ENCODE measurements at places on chromosomes 5 and 9. TPM values are rescaled to one million over a fixed set of nuclear protein-coding genes. Genes with fewer than 3 reads are reported as not detected.
A peak's percentile ranks its signal among the peaks of the same experiment; 100 is the strongest.

Gene PCDHB10
- 9.3 TPM for total RNA-seq

DNA sequence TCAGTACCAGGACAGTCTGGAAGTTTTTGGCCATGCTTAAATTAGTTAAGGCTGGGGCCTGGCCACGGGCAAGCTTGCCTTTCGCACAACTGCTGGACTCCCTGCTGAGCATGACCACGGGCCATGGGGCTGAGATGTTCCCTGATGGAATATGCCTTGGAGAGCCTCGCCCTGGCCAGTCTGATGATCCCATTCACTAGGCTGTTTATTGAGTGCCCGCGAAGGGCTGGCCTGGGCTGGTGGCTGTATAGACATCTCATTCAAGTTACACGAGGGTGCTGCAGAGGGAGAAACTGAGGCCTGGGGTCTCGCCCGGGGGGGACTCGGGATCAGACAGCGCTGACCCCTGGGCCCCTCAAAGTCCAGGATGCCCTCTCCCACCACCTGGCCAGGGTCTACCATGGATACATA is 7.8 kb upstream of the RXRA start:
- DNase-seq, result no peak

DNA sequence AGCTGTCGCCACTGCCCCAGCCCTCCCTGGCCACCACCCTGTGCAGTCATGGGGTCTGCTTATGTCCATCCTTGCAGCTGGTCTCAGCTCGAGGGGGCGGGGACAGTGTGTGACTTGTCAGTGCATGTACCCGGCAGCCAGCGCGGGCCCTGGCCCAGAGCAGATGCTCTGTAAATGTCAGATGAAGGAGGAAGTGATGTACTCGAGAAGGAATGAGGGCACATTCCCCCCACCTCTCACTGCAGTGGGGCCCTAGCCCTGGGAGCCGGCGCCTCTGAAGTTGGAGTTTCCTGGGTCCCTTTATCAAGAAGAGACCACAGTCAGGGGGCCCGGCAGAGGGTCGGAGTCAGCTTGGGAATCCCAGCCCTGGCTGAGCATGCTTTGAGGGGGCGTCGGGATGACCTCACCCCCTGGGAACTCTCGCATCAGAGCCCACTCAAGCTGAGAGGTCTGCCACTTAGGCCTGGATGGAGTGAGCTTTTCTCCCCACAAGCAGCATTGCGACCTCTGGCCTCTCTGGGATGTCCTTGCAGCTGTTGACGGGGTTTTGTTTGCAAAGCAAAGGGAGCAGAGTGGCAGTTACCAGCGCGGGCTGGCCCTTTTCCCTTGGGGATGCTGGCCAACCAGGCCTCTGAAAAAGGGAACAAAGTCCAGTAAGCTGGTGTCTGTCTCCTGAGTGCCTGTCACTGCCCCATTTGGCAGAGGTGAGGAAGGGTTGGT is 19.0 kb downstream of the NEURL1B start:
- no peak for DNase-seq

Gene PCDHA12
- 3.8 TPM for total RNA-seq

DNA sequence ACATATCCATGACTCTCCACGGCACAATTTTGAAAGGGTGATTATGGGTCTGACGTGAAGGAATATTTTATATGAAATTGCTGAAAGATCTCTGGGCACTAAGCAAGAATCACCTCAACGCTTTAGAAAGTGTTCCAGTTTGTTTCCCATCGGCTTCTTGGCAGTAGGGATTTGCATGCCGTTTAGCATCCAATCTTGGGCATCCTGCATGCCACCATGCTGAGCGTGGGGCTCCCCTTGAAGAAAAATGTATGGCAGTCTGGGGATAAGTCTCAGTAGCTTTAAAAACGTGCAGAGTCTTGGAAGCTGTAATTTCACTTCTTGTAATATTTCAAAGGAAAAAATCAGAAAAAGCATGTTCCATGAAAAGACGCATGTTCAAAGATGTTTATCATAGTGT is 151.7 kb downstream of the DMRT2 start:
- DNase-seq, result peak; percentile 74

GRCh38 chr5:149898811-149899210 is 45.8 kb downstream of the PDE6A start:
- no peak for DNase-seq

Gene C9
- 0.10 TPM for total RNA-seq

DNA sequence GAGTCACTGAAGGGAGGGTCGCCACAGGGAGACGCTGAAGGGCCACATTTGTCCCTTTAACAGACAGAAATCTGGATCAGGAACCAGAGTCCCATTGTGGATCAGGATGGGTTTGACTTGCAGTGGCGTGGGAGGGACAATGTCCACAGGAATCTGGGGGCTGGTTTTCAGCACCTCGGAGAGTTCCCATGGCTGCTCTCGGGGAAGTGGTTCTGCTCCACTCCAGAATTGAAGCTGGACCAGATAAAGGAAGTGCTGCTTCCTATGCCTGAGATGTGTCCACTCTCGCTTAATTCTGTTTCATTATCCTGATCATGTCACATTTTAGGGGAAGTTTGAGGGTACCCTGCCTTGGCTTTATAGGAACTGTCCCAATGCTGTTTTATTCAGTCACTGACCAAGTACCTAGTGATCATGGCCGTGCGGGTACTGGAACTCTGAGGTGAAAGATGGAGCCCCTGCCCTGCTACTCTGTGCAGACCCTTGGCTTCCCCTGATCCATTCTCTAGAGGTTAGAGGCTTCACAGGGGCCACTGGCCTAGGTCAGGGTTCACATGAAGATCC is 28.7 kb downstream of the ENHO start:
- no peak for DNase-seq

DNA sequence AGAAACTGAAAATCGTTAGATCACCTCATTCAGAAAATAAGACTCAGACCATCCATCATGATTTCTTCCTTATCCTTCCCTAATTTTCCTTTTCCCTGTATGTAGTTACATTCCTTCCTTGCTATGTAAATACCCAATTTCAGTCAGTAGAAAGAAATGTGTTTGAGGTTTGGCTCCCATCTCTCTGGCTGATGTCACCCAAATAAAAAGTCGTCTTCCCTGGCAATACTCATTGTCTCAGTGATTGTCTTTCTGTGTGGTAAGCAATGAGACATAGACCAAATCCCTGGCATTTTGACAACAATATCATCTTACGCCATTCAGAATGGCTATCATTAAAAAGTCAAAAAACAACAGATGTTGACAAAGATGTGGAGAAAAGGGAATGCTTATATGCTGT is 303.9 kb upstream of the EDIL3 start:
- DNase-seq, result no peak

Gene GPR151
- 0.06 TPM for total RNA-seq

DNA sequence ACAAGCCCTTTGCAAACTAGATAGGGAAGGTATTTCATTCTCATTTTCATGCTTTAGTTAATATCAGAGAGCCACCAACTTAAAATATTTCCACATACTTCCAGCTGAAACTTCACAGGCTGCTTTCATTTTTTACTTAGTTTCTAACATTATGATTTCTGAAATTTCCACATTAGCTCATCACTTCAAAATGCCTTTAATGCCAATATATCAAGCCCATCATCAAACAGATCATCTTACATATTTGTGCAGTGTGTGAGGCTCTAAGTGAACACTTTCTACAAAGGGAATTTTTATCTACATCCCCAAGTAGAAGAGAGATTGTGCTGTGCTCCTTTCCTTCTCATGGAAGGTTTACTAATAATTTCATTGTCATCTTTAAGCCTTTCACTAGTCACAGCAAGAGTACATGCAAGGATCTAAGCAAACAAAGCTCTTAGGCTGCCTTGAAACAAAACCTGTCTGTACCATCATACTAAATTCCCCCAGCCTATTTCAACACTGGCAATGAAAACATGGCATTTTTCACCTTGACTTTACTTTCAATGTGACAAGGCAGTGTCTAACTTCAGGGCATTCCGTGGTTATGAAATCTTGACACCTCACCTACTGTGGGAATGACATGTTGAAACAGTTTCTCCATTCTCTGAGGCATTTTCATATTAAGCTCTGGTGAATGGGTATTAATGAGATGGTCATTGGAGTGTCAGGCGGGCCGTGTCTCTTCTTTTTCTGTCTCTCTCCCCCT is 45.4 kb downstream of the PPP2R2B start:
- DNase-seq, result no peak

GRCh38 chr5:180816608-180817534 is 14.3 kb upstream of the MGAT1 start:
- no peak for DNase-seq

- DNase-seq, result no peak
Observed at GRCh38 chr9:134381671-134382516, 55.6 kb downstream of the RXRA start.

GRCh38 chr5:133525126-133525525 is 87.2 kb downstream of the FSTL4 start:
- no peak for DNase-seq

GRCh38 chr5:55303238-55303690 is 4.2 kb downstream of the DHX29 start:
- DNase-seq, result no peak

- DNase-seq, result no peak
Observed at GRCh38 chr5:89289604-89290003, 406.6 kb upstream of the MEF2C start.

- no peak for DNase-seq
Observed at GRCh38 chr9:37100327-37100726, 20.0 kb upstream of the ZCCHC7 start.

Gene FGF10
- total RNA-seq, result 10.1 TPM

GRCh38 chr9:91732187-91733005 is 217.6 kb downstream of the ROR2 start:
- no peak for DNase-seq

- DNase-seq, result no peak
Observed at GRCh38 chr5:65861830-65862241, 64.5 kb upstream of the ERBIN start.

Gene RETREG1
- 120 TPM for total RNA-seq

DNA sequence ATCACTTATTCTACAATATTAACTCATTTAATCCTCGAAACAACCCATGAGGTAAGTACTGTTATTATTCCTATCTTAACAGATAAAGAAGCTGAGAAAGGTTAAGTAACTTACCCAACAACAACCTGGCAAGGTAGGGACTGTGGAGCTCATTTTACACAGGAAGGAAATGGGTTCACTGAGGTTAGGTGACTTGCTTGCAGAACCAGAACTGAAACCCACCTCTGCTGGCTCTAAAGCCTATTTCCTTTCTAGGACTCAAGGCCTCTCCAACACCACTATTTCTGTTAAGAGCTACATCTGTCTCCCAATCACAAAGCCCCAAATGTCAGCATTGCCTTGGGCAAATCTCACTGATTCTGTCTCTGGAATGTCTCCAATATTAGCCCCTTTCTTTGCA is 38.9 kb upstream of the IFNK start:
- DNase-seq, result no peak

- peak; percentile 67 for DNase-seq
Observed at GRCh38 chr5:6115852-6116251, 262.5 kb downstream of the MED10 start.

DNA sequence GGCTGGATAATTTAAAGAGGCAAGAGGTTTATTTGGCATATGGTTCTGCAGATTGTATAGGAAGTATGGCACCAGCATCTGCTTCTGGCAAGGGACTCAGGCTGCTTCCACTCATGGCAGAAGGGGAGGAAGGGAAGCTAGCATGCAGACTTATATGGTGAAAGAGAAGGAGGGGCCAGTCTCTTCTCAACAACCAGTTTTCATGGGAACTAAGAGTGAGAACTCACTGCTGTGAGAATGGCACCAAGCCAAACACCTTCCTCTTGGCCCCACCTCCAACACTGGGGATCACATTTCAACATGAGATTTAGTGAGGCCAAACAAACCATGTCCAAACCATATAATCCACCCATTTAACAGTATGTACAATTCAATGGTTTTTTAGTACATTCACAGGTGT is 113.3 kb upstream of the SHB start:
- DNase-seq, result no peak

Gene STKLD1
- 3.6 TPM for total RNA-seq

- DNase-seq, result no peak
Observed at GRCh38 chr9:127971357-127972235, 9.2 kb downstream of the EEIG1 start.

Gene SHOC1
- not detected for total RNA-seq

DNA sequence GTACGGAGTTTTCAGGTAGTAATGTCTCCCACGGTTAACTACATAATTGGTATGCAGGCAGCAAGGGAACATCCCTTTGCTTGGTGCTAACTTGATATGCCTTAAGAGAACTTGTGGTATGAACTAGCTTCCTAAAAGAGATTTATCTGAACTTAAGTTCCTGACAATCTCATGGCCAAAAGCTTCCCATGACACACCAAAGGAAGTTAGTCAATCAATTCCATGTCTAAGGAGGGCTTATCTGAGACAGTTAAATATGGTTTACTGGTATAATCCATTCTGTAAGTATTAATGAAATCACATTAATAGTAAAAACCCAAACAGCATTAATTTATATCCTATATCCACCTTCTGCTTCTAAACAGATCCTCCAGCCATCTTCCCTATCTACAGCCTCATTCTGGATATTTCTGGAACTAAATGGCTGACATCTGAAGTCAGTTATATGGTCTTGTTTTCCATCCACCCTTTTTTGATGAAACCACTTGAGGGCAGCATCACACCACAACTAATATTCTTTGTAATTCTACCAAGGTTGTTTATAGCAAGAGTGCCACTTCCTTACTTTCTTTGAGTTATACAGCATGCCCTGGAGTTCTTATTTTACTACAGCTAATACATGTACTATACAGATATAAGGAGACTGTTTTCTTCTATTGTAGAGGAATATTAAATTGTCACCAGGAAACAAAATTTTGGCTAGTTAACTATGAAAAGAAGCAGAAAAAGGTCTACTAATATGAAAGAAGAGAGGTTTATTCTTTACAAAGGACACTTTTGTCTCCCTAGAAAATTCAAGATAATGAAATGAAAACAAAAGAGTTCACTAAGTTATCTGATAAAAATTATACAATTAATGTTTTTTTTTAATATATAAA is 34.7 kb downstream of the SHOC1 start:
- DNase-seq, result peak; percentile 93

Gene HMGCS1
- 162 TPM for total RNA-seq

- no peak for DNase-seq
Observed at GRCh38 chr9:95920017-95920416, 44.5 kb downstream of the ERCC6L2 start.

Gene CARTPT
- 17.0 TPM for total RNA-seq
